GM13977 (cell line): ENCODE measurements at places on chromosomes 2 and 18.

GRCh38 chr2:60158262-60158661 is 395.2 kb downstream of the BCL11A start:
- no peak for DNase-seq

DNA sequence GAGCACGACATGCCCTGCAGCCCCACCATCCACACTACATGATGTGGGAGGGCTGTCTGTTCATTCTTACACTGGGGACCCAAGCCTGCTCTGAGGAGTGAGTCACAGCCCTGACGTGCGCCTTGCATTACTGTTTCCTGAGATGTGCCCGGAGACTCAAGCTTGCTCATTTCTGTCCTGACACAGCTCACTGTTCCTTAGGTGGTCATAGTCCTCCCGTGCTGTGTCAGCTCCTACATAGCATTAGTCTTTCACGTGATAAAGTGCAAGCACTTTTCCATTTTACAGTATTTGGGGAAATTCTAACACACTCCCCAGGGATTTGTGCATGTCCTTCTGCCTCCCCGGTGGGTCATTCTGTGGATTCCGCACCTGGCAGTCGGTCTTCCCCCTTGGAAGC is 46.2 kb upstream of the TRIM43B start:
- DNase-seq: peak; percentile 65

DNA sequence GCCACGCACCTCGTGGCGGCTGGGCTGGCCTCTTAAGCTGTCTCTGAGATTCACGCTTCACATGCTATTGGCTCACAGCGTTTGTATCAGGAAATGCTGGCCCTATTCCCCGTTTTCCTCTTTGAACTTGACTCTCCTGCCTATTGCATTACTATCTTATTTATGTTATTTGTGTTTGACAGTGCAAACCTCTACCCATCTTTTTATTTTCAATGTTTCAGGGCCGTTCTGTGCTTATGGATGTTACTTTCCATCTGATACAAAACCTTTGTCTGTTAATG is 149.9 kb upstream of the TWIST2 start:
- no peak for DNase-seq

- DNase-seq: no peak
These were observed 2.8 kb upstream of the GPR45 start for GRCh38 chr2:105238664-105239240.

GRCh38 chr2:8252997-8253694 is 428.7 kb upstream of the ID2 start:
- DNase-seq: peak; percentile 48

- DNase-seq: no peak
These were observed 133.9 kb downstream of the ZNF532 start for GRCh38 chr18:58998401-58999203.

GRCh38 chr2:86189782-86190416 is 5.4 kb downstream of the IMMT start:
- no peak for DNase-seq
